PC-3 (cell line): ENCODE measurements at places on chromosomes 6 and 20. TPM values are rescaled to one million over a fixed set of nuclear protein-coding genes. Genes with fewer than 3 reads are reported as not detected.

- peak; percentile 64 for DNase-seq
Observed at GRCh38 chr6:3418496-3419060, 38.3 kb downstream of the SLC22A23 start.

GRCh38 chr20:57080796-57081195 is 185.6 kb downstream of the BMP7 start:
- DNase-seq: peak; percentile 76

GRCh38 chr6:139568956-139569538 is 194.6 kb upstream of the CITED2 start:
- peak; percentile 67 for DNase-seq

DNA sequence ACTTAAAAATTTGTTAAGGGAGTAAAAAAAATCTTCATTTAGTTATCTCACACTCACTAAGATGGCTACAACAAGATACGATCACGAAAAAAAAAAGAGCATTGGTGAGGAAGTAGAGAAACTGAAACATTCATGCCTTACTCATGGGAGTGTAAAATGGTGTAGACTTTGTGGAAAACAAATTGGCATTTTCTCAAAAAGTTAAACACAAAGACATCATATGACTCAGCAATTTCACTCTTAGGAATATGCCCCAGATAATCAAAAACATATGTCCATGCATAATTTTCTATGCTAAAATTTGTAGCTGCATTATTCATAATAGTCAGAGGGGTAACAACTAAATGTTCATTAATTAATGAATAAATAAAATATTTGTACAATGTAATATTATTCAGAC is 120.9 kb upstream of the IRAK1BP1 start:
- no peak for DNase-seq

GRCh38 chr6:1013656-1014430 is 298.1 kb upstream of the FOXQ1 start:
- no peak for DNase-seq

DNA sequence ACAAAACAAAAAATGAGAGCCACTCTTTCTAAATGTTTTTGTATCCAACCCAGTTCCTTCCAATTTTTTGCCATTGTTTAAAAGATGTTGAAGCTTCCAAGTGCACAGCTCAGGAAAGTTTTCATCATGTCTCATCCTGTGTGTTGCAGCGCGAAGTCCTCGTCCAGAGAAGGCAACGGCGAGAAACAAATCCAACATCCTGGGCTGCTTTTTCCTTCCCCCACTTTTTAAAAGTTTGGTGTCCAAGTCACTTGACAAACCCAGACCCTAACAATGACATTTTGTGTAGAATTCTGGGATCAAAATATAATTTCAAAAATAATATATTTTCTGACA is 92.3 kb downstream of the ANKRD60 start:
- no peak for DNase-seq

GRCh38 chr6:99022039-99022609 is 74.4 kb upstream of the FBXL4 start:
- DNase-seq: no peak

DNA sequence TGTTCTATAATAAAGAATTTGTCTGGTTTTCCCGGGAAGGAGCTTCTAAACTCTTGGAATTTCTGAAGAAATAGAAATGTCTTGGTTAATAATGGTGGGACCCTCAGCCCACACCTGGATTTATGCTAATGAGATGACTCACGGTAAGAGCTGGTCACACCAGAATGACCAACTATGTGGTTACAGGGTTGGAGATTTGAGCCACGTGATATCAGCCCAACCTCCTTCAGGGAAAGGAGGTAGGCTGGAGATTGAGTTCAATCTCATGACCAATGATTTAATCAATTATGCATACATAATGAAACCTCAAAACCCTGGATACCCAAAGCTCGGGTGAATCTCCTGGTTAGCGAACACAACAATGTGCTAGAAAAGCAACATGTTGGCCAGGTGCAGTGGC is 22.1 kb upstream of the CDKN1A start:
- no peak for DNase-seq

DNA sequence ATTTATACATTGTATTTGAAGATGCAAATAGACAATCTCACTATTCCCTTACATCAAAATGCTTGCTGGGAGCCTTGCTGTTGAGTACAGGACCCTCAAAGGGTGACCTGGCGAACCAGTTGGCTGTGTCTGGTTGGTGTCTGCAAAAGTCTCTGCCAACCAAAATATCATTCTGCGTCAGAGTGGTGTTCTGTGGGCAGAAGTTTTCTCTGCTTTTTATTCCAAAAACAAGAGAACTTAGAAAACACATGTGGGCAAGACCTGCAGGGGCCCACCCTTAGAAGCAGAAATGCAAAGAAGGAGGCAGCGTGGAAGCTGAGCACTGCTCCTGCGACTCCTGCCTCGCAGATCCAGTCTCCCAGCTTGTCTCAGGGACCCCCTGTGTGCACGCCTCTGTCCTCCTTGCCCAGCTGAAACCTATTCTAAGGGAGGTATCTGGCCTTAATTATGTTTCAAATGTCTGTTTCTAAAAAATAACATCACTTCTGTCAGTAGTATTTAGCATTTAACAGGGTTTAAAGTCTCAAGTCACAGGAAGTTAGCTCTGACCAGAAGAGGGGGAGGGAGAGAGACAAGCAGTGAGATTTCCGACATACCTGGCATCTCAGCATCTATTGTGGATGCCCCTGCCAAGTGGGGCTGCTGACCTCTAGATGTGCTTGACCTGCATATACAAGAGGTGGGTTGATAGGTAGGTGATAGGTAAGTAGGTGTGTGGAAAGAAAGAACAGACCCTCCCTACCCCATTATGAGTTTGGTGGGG is 101.3 kb downstream of the SASH1 start:
- DNase-seq: no peak

DNA sequence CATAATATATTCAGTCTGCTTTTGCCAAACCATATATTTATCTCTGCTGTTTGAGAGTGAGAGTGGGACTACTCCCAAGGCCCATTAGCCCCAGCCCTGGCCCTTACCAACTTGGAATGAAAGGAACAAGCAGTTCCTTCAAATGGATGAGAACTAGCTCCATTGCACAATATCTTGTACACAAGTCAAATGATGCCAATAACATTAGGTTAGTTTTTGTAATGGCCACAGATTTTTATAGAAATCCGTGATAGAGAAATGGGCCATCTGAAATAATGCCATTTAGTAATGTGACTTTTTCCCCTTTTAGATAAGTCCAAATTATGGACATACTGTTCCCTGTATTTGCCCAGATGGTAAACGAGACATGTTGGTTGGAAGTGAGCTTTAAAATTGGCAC is 117.0 kb downstream of the MAP3K7 start:
- DNase-seq: no peak

NOX3 gene
- total RNA-seq: not detected in 2 replicates

TSPO2 gene
- not detected in 2 replicates for total RNA-seq

KCNS1 gene
- not detected in 2 replicates for total RNA-seq

BMP5 gene
- total RNA-seq: not detected in 2 replicates

LHFPL5 gene
- not detected in 2 replicates for total RNA-seq

GPSM3 gene
- 5.0 and 7.1 TPM in 2 replicates for total RNA-seq

PLN gene
- not detected in 2 replicates for total RNA-seq

FAM162B gene
- not detected in 2 replicates for total RNA-seq

PDYN gene
- total RNA-seq: not detected in 2 replicates
